ENCODE measurements at places on chromosomes 5 and 9. TPM values are rescaled to one million over a fixed set of nuclear protein-coding genes. Genes with fewer than 3 reads are reported as not detected.

DNA sequence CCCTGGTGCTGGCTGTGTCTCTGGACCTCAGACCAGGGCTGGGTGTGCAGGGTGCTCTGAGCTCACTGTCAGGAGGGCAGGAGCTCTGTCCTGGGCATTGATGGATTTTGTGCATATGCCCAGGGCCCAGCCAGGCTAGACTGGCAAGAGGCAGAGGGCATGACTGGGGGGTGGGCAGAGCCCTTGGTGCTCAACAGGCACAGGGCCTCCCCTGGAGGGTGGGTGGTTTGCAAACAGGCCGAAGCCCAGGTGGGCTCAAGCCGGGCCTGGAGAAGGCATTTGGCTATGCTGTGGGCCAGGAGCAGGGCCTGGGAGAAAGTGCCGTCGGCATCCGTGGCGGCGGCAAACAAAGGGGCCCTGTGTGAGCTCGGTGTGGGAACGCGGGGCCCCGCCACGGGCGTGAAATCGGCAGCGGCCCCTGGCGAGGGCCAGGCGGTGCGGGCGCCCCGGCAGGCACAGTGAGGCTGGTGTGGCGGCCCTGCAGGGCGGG is 1.9 kb upstream of the NRARP start:
- no peaks in the 10 kb centered on the region for H3K36me3 ChIP-seq
- no peak overlapping the region for H3K4me3 ChIP-seq

DNA sequence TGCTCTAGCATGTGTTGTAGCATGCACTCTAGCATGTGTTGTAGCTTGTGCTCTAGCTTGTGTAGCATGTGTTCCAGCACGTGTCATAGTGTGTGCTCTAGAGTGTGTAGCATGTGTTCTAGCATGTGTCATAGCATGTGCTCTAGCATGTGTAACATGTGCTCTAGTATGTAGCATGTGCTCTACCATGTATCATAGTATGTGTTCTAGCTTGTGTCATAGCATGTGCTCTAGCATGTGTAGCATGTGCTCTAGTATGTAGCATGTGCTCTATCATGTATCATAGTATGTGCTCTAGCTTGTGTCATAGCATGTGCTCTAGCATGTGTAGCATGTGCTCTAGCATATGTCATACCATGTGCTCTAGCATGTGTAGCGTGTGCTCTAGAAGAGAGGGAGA is 255.3 kb downstream of the ICE1 start:
- H3K36me3 ChIP-seq = no peaks in the 10 kb centered on the region
- H3K4me1 ChIP-seq = no peaks in the 10 kb centered on the region
- no peak overlapping the region for H3K27ac ChIP-seq
- no peak overlapping the region for H3K4me3 ChIP-seq
- H3K27me3 ChIP-seq = peaks cover 13% of the 10 kb centered on the region
- no peak for DNase-seq

DNA sequence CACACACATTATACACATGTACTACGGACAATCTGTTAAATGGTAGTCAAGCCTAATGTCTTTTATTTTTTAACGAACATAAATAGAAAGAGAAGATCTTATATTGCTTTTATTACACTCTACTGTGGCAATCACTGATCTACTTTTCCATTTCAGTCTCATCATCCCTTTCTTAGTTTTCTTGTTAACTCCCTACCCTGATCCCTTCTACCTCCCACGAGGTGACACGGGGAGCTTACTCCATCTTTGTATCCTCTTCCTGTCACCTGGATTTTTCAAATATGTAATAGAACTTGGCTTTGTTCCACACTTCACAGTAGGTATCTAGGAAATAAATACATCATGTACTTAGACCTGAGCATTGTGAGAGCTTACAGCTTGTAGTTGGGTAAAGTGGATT is 211.0 kb downstream of the PIK3R1 start:
- H3K4me3 ChIP-seq = no peak overlapping the region
- no peaks in the 10 kb centered on the region for H3K36me3 ChIP-seq
- no peaks in the 10 kb centered on the region for H3K27me3 ChIP-seq
- peaks cover 48% of the 10 kb centered on the region for H3K4me1 ChIP-seq
- H3K27ac ChIP-seq = no peak overlapping the region

GRCh38 chr5:150085950-150086715 is at the start of gene CSF1R:
Gene CSF1R, minus strand, starts transcription at chr5:150086554. Its CDS starts 127 bp downstream, at chr5:150086427.
- no peaks in the 10 kb centered on the region for H3K36me3 ChIP-seq
- H3K27me3 ChIP-seq = peaks cover 51% of the 10 kb centered on the region
- H3K4me1 ChIP-seq = peaks cover 4% of the 10 kb centered on the region
- no peak within 1 kb of the TSS for H3K27ac ChIP-seq
- DNase-seq = no peak

GRCh38 chr5:87190687-87191086 is 77.0 kb upstream of the RASA1 start:
- no peak overlapping the region for H3K27ac ChIP-seq
- H3K36me3 ChIP-seq = no peaks in the 10 kb centered on the region
- no peak for DNase-seq
- peaks cover 42% of the 10 kb centered on the region for H3K4me1 ChIP-seq
- no peaks in the 10 kb centered on the region for H3K27me3 ChIP-seq
- no peak overlapping the region for H3K4me3 ChIP-seq

GRCh38 chr5:130885691-130886090 is 279.4 kb downstream of the HINT1 start:
- no peak for DNase-seq
- peaks cover 2% of the 10 kb centered on the region for H3K27me3 ChIP-seq
- no peak overlapping the region for H3K27ac ChIP-seq
- H3K4me1 ChIP-seq = peaks cover 7% of the 10 kb centered on the region

GRCh38 chr5:126178521-126178920 is 244.7 kb upstream of the GRAMD2B start:
- H3K27me3 ChIP-seq = no peaks in the 10 kb centered on the region
- H3K4me3 ChIP-seq = no peak overlapping the region

DNA sequence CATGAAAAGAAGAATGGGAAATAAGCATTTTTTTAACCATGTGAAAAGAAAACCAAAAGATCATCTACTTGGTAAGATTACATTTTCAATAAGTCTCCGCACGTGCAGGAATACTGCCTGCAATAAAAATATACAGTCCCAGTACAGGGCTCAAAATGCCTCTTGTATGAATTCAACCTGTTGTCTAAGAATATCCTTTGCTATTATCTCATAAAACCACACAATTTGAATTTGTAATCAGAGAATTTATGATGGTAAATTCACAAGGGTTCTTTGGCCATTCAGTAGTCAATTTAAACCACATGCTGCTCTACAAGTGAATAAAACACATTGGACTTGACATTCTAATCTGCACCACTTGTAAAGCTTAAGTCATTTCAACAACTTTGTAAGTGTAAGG is 46.6 kb downstream of the ST8SIA4 start:
- DNase-seq = no peak
- H3K27ac ChIP-seq = no peak overlapping the region
- no peaks in the 10 kb centered on the region for H3K27me3 ChIP-seq
- peaks cover 48% of the 10 kb centered on the region for H3K4me1 ChIP-seq
- no peak overlapping the region for H3K4me3 ChIP-seq

- H3K4me1 ChIP-seq = peaks cover 31% of the 10 kb centered on the region
- H3K27me3 ChIP-seq = no peaks in the 10 kb centered on the region
- no peak overlapping the region for H3K27ac ChIP-seq
- no peak overlapping the region for H3K4me3 ChIP-seq
Measured at GRCh38 chr9:5354184-5354583, 14.5 kb upstream of the RLN1 start.

DNA sequence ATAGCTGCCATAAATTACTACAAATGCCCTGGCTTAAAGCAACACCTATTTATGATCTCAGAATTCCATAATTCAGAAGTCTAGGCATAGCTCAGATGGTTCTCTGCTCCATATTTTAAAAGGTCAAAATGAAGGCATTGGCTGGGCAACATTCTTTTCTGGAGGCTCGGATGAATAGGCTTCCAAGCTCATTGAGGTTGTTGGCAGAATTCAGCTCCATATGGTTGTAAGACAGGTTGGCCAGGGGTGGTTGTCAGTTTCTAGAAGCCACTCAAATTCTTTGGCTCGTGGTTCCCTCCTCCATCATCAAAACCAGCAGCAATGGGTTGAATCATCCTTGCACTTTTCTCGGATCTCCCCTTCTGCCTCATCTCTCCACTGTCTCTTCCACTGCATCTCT is 49.4 kb downstream of the TGFBR1 start:
- H3K36me3 ChIP-seq = peaks cover 24% of the 10 kb centered on the region
- H3K27me3 ChIP-seq = no peaks in the 10 kb centered on the region
- no peak overlapping the region for H3K4me3 ChIP-seq
- H3K27ac ChIP-seq = no peak overlapping the region

DNA sequence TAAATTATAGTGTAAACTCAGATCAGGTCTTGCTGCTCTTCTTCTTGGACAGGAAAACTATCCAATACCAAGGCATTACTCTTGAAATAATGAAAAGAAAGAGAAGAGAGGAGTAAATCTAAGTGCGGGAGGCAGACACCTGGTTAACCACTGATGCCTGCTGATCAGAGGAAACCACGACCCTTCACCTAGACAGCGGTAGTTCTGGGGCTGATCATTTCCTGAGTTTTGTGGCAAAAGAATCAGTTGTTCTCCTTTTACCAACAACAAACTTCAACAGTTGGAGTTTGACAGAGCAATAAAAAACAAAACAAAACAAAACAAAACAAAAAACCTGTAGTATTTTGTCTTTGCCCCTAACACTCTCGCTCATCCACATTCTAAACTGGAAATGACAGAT is 3.0 kb downstream of the RLN1 start:
- H3K27ac ChIP-seq = peak overlapping the region; percentile 29
- no peak for DNase-seq
- H3K4me1 ChIP-seq = peaks cover 35% of the 10 kb centered on the region

- H3K4me3 ChIP-seq = no peak overlapping the region
- H3K36me3 ChIP-seq = no peaks in the 10 kb centered on the region
- H3K27ac ChIP-seq = no peak overlapping the region
- DNase-seq = peak; percentile 4
- H3K27me3 ChIP-seq = peaks cover 11% of the 10 kb centered on the region
Measured at GRCh38 chr5:149172261-149172660, 31.0 kb downstream of the ABLIM3 start.

DNA sequence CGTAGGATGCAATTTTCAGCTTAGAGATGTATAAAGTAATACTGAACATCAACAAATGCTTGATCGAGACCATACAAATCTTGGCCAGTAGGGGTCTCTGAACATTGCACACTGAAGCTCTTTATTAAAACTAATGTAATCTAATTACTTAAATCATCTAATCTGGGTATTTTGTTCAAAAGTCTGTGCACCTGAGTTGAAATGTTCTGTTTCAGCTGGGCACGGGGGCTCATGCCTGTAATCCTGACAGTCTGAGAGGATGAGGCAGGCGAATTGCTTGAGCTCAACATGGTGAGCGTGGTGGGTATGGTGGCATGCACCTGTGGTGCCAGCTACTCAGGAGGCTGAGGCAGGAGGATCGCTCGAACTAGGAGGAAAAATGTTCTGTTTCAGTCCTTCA is 41.0 kb downstream of the ESM1 start:
- no peak overlapping the region for H3K4me3 ChIP-seq
- H3K27me3 ChIP-seq = no peaks in the 10 kb centered on the region
- H3K4me1 ChIP-seq = no peaks in the 10 kb centered on the region
- no peaks in the 10 kb centered on the region for H3K36me3 ChIP-seq
- peak; percentile 4 for DNase-seq

DNA sequence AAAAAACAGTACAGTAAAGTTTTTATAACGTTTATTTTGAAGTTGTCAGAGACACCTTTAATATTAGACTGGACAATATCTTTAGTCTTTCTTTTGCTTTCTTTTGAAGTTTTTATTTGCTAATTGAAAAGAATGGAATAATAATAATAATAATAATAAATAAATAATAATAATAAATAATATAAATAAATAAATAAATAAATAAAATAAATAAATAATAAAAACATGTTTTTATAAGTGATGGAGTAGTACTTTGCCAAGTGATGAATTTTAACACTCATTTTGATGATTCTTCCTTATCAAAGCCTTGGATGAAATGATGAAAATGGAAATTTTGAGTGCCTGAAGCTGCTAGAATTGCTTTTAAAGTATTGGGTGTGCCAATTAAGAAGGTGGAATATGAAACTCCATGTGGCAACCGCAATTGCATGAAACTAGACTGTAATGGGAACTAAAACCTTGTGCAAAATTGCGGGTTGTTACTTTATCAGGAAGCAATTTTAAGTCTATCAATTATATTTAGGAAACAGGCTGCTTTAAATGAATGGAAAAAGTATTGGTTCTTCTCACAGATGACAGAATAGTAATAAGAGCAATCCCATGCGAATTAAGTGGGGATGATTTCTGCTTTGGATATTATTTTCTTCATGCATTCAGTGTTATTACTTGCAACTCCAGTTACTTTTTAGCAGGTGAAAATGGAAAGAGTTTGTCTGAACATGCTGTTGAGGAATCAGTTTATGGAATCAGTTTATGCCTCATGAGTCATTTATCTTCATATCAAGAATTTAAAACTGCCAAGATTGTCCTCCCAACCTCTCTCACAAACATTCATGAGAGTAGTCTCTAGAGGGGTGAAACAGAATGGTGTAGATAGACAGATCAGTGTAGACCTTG is 4.6 kb downstream of the ANXA1 start:
- H3K27ac ChIP-seq = peak overlapping the region; percentile 79
- H3K4me3 ChIP-seq = peak overlapping the region; percentile 34
- H3K27me3 ChIP-seq = no peaks in the 10 kb centered on the region
- H3K4me1 ChIP-seq = peaks cover 76% of the 10 kb centered on the region
- no peak for DNase-seq

GRCh38 chr9:36560771-36561170 is 11.9 kb upstream of the MELK start:
- no peak overlapping the region for H3K27ac ChIP-seq
- H3K4me3 ChIP-seq = no peak overlapping the region
- no peaks in the 10 kb centered on the region for H3K4me1 ChIP-seq
- no peak for DNase-seq

GRCh38 chr9:113996531-113997001 is 81.5 kb downstream of the AMBP start:
- peaks cover 20% of the 10 kb centered on the region for H3K4me1 ChIP-seq
- no peak for DNase-seq
- H3K27me3 ChIP-seq = no peaks in the 10 kb centered on the region
- no peak overlapping the region for H3K4me3 ChIP-seq
- no peaks in the 10 kb centered on the region for H3K36me3 ChIP-seq

The ROR2 gene
- total RNA-seq = not detected

The FANCC gene
- total RNA-seq = 16.5 TPM

The ZNF658 gene
- 2.4 TPM for total RNA-seq

The CDC37L1 gene
- 10.7 TPM for total RNA-seq

The MCTP1 gene
- 1.1 TPM for total RNA-seq

The PCA3 gene
- not detected for total RNA-seq

The C5 gene
- total RNA-seq = 1.5 TPM

The DDX4 gene
- total RNA-seq = not detected

The TICAM2 gene
- total RNA-seq = 1.1 TPM

The CAMK4 gene
- 66.6 TPM for total RNA-seq

The GPR150 gene
- 0.34 TPM for total RNA-seq

The ZNF79 gene
- total RNA-seq = 7.7 TPM
